ENCODE measurements at places on chromosomes 1 and 21.

GRCh38 chr1:39132505-39133339 is 71.8 kb upstream of the MACF1 start:
- DNase-seq = no peak

DNA sequence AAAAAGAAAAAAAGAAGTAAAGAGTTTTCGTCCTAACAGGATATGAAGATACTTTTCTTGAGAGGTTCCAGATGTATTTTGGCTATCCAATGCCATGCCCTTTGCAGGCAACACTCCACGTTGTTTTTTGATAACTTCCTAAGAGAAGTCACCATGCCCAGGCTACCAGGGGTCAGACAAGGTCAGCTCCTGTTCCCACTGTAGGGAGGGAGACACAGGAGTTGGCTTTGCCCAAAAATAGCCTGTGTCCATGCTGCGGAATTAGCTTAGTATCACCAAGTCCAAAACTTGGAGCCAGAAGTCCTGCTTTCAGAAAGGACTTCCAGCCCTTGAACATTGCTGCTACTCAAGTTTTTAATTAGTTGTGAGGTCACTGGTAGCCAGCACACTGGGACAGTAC is 62.1 kb upstream of the NRIP1 start:
- no peak for DNase-seq

- no peak for DNase-seq
Observed at GRCh38 chr1:211145944-211146343, 12.0 kb upstream of the KCNH1 start.

DNA sequence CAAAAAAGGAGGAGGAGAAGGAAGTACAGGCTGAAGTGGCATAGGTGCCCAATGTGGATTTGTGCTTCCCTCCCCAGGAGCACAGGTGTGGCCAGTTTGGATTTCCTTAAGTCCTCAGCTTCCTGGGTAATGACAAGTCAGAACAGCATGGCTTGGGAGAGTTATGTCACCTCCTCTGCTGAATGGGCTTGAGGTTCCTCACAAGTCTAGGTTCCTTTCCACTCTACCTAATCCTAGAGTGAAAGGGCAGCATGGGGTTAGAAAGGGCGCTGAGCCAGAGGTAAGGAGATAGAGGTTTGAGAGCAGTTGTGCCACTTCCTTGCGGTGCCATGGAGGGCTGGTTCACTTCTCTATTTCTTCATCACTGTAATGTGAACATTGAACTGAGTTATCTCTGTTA is 35.5 kb upstream of the IL20 start:
- no peak for DNase-seq

DNA sequence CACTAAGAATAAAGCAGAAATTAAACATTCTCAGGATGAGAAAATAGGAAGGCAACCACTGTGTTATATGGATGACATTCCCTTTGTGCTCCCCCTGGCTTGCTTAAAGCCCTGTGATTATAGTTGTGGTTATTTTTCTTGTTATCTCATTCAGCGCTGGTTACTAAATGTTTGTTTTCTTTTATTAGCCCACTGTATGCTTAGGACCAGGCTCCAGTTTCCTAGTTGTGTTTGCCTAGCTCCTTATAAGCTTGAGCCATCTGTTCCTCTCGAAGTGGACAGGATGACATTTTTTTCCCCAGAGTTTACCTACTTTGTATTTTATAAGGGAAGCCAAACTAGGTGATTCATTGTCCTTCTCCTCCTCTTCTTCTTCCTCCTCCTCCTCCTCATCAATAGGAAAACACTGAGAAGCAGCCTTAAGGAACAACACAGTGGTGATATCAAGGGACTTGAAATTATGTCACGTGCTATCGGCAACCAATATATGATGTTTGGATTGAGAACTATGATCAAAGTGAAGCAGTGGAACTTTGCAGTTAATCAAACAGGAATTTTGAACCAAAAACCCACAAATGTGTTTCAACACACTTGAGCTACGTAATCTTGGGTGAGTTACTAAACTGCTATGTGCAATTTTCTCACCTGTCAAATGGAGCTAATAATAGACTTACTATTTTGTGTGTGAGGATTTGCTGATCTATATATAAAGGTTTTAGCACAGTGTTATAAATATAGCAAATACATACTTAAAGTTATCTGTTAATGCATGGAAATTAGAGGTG is 35.1 kb upstream of the RGS7 start:
- no peak for DNase-seq

DNA sequence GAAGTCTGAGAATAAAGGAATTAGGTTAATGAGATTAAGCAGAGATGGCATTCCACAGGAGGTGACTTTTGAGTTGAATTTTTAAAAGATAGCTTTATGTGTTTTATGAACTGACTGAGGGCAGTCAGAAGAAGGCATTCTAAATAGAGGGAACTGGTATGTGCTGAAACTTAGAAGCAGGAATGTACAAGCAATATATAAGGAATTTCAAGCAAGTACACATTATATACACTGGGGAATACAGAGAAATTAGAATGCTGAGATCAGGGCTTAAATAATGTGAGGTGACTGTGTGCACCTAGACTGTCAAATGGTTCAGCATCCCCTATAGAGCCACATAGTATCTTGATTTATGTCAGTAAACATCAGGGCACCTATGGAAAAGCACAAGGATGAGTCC is 19.3 kb downstream of the WNT2B start:
- DNase-seq = no peak

Measured in effector CD4-positive, alpha-beta T cell (primary cell).